ENCODE measurements at places on chromosomes 16 and 17.

GRCh38 chr17:59365383-59365981 is 34.0 kb downstream of the YPEL2 start:
- no peak for DNase-seq

GRCh38 chr17:42422958-42423712 is at the start of gene CAVIN1:
TSS of gene CAVIN1 (minus strand) at chr17:42423256. CDS start at chr17:42423097, 159 bp downstream.
- DNase-seq, result peak; percentile 90

- peak; percentile 95 for DNase-seq
These were observed 8.1 kb upstream of the TIMP2 start for GRCh38 chr17:78933025-78933958.

DNA sequence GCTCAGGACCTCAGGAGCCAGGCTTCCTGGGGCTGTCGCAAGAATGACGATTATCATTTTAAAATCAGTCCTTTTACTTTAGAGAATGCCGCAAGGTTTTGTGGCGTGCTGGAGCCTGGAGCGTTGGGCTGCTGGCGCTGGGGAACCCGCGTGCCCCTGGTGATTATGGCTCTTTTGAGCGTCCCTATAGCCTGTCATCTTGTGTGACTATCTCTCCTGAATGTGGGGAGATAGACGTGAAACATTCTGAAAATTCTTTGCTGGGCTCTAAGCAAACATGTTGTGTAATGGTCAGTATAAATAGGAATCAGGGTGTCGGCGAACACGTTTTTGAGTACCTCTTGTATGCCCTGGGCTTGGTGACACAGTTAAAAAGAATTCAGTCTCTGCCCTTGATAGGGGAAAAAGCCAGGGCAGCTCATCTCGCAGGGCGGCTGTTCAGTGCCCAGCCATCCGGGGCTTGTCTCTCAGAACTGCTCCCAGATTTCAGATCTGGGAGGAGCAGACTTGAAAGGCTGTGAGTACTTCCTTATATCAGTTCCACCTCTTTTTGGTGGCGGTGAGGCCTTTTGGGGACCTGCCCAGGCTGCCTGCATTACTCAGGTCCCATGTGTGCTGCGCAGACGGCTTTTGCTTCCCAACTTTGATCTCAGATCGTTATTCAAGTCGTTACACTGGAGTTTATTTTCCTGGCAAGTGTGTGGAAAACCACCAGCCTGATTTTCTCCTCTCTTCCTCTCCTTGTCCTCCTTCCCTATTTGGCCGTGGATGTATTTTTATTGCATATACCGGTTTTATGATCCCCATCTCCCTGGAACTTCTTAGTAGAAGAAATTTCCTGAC is 973 bp downstream of the SLC7A6 start:
- peak; percentile 87 for DNase-seq

DNA sequence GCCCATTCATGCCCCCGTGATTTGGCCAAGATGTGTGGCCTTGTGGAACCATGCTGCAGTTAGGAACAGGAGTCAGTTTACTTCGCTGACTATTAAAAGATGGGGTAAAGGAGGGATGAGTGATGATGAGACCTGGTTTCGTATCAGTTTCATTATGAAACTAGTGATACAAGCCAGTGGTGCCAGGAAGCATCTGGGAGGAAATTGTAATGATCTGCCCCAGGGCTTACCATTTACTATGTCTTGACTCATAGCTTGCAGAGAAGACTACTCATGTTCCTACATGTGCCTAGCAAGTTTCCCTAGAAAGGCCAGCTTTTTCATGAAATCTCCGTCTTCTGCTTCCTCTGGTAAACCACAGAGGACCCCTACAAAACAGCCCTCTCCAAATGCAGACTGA is 23.2 kb downstream of the CDH3 start:
- no peak for DNase-seq

Measured in RCC 7860 (cell line).